ENCODE measurements at places on chromosomes 16 and 17.
A peak's percentile ranks its signal among the peaks of the same experiment; 100 is the strongest.

DNA sequence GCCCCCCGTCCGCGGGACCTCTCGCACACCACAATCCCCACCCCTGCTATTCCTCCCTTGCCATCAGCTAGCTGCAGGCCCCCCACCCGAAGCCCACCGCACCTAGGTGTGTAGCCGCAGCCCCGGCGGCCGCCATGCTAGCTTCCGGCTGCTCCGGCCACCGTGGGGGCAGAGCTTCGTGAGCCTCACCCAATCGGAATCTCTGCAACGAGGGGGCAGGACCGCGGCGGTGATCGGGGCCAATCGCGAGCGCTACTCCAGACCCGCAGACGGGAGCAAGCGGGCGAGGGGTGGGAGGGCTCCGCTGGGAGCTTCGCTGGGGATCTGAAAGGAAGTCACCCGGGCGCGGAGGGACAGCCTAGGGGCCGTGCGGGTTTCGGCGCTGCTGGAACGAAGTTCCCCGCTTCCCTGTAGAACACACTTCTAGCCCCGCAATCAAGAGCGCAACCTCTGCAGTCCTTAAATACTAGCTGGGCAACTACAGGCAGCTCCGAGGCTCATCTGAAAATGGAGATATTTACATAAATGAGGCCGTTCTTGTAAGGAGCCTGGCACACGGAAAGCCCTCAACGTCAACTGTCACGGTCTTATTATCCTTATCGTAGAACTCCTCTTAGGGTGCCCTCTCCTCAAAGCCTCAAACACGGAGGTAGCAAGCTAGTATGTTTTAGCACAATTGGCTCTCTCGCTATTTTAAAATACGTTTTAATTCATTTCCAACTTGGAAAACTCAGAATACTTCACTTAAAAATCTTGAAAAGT lies at the start of gene PIGS:
Gene PIGS (minus strand): TSS at position 164 of the 762 bp plus-strand sequence. CDS start 28 bp downstream, at position 136.
- DNase-seq = peak; percentile 92
- no peaks in the 10 kb centered on the region for H3K27me3 ChIP-seq
- H3K4me1 ChIP-seq = peaks cover 44% of the 10 kb centered on the region

- no peak overlapping the region for H3K4me3 ChIP-seq
- no peak for DNase-seq
- H3K27me3 ChIP-seq = no peaks in the 10 kb centered on the region
- no peaks in the 10 kb centered on the region for H3K4me1 ChIP-seq
- H3K27ac ChIP-seq = no peak overlapping the region
- no peaks in the 10 kb centered on the region for H3K36me3 ChIP-seq
Measured at GRCh38 chr16:76669288-76669687, 392.1 kb downstream of the CNTNAP4 start.

DNA sequence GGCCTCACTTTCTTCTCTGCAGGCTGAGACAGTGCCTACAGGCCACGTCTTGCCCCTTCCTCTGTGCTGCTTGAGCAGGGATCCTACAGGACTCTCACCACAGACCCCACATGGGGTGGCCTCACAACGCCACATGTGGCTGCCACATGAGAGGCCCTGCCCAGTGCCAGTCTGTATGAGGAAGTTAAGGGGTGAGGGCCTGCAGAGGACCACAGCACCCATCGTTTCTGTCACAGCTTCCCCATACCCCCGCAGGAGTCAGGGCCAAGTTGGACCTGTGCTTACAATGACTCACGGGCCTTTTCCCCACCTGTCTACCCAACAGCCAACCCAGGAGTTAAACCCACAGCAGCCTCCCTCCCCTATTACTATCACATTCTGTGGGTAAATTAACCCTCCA lies 2.9 kb upstream of the GSDMB start:
- peaks cover 47% of the 10 kb centered on the region for H3K36me3 ChIP-seq
- H3K4me1 ChIP-seq = peaks cover 41% of the 10 kb centered on the region
- H3K27me3 ChIP-seq = no peaks in the 10 kb centered on the region

DNA sequence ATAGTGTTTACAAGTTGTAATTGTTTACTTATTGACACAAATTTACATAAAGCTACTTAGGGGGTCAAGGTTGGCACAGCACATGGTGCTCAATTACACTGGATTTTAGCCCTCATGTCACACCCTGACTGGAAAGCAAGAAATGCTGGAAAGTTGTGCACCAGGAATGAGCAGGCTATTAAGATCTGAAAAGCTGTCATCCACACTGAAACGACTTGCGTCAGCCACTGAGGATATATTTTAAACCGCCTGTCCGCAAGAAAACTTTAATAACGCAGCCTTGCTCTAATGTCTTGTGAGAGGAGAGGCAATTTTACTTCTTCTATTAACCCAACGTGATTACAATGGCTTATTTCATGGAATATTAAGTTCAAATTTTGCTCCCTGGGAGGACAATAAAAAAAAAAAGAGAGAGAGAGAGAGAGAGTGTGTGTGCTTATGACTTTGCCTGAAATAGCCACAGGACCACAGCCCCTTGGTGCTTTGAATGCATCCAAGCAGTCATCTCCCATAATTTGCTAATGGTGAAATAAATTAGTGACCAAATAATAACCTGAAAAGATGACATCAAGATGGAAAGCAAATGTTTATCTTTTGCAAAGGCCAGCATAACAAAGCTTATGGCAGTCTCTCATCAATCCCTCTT lies 425.4 kb upstream of the PSMD7 start:
- H3K36me3 ChIP-seq = no peaks in the 10 kb centered on the region
- DNase-seq = no peak
- no peak overlapping the region for H3K4me3 ChIP-seq
- H3K27ac ChIP-seq = no peak overlapping the region
- no peaks in the 10 kb centered on the region for H3K4me1 ChIP-seq

- H3K27me3 ChIP-seq = no peaks in the 10 kb centered on the region
- DNase-seq = no peak
- peak overlapping the region; percentile 100 for H3K4me3 ChIP-seq
- H3K27ac ChIP-seq = peak overlapping the region; percentile 89
Measured at GRCh38 chr17:63929860-63930766, 2.0 kb downstream of the CD79B start.

- no peaks in the 10 kb centered on the region for H3K36me3 ChIP-seq
- no peaks in the 10 kb centered on the region for H3K4me1 ChIP-seq
- DNase-seq = no peak
- H3K27me3 ChIP-seq = peaks cover 10% of the 10 kb centered on the region
- H3K27ac ChIP-seq = no peak overlapping the region
Measured at GRCh38 chr17:5788266-5788900, 204.1 kb upstream of the NLRP1 start.

- H3K27me3 ChIP-seq = peaks cover 27% of the 10 kb centered on the region
- no peak for DNase-seq
- no peak overlapping the region for H3K4me3 ChIP-seq
- H3K36me3 ChIP-seq = no peaks in the 10 kb centered on the region
Measured at GRCh38 chr16:12906765-12907516, 5.5 kb downstream of the SHISA9 start.

DNA sequence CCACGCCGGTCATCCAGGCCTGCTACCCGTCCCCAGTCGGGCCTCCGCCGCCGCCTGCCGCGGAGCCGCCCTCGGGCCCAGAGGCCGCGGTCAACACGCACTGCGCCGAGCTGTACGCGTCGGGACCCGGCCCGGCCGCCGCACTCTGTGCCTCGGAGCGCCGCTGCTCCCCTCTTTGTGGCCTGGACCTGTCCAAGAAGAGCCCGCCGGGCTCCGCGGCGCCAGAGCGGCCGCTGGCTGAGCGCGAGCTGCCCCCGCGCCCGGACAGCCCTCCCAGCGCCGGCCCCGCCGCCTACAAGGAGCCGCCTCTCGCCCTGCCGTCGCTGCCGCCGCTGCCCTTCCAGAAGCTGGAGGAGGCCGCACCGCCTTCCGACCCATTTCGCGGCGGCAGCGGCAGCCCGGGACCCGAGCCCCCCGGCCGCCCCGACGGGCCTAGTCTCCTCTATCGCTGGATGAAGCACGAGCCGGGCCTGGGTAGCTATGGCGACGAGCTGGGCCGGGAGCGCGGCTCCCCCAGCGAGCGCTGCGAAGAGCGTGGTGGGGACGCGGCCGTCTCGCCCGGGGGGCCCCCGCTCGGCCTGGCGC lies 2.4 kb downstream of the HIC1 start:
- peak; percentile 58 for DNase-seq
- no peak overlapping the region for H3K4me3 ChIP-seq
- no peak overlapping the region for H3K27ac ChIP-seq
- H3K27me3 ChIP-seq = no peaks in the 10 kb centered on the region
- H3K4me1 ChIP-seq = peaks cover 59% of the 10 kb centered on the region
